ENCODE measurements at places on chromosomes 7 and 10.
A peak's percentile ranks its signal among the peaks of the same experiment; 100 is the strongest.

- no peaks in the 10 kb centered on the region for H3K36me3 ChIP-seq
- no peaks in the 10 kb centered on the region for H3K4me1 ChIP-seq
- peak; percentile 41 for DNase-seq
- peak overlapping the region; percentile 83 for H3K4me3 ChIP-seq
Measured at GRCh38 chr7:4882169-4883032, 1.1 kb downstream of the RADIL start.

DNA sequence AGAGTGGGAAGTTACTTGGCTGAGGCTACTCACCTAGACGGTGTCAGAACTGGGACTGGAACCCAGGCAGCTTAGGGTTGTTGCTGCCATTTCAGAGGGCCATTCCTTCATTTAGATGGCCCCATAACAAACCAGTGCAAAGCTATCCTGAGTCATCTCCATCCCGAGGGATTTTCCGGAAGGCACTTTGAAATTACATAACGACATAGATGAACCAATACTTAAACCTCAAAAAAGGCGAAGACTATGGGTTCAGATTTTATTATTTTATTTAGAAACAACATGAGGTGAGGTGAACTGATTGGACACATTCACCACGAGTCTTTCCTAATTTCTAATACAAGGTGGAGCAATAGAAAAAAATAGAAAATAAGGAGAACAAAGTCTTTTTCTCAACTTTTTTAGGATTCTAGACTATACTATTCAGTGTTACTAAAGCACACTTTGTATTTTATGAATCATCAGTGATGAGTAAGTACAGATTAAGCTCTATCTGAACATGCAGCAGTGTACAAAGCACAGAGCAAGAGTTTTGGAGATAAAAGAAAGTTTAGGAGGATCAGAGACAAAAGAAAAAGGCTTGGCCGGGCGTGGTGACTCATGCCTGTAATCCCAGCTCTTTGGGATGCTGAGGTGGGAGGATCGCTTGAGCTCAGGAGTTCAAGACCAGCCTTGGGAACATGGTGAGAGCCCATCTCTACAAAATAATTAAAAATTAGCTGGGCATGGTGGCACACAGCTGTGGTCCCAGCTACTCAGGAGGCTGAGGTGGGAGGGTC, 79.5 kb upstream of the SVIL start:
- peak overlapping the region; percentile 42 for H3K27ac ChIP-seq
- H3K4me1 ChIP-seq = peaks cover 17% of the 10 kb centered on the region
- H3K4me3 ChIP-seq = no peak overlapping the region
- DNase-seq = no peak

GRCh38 chr7:65222655-65223054, 151.0 kb upstream of the ZNF92 start:
- H3K4me3 ChIP-seq = no peak overlapping the region
- no peak for DNase-seq
- no peaks in the 10 kb centered on the region for H3K36me3 ChIP-seq
- H3K27ac ChIP-seq = no peak overlapping the region

- H3K4me1 ChIP-seq = peaks cover 18% of the 10 kb centered on the region
- H3K4me3 ChIP-seq = no peak overlapping the region
- no peaks in the 10 kb centered on the region for H3K27me3 ChIP-seq
- no peak overlapping the region for H3K27ac ChIP-seq
- no peak for DNase-seq
Measured at GRCh38 chr10:115957786-115958442, 315.1 kb downstream of the GFRA1 start.

- H3K4me3 ChIP-seq = no peak overlapping the region
- no peaks in the 10 kb centered on the region for H3K4me1 ChIP-seq
- H3K27me3 ChIP-seq = no peaks in the 10 kb centered on the region
- DNase-seq = no peak
- H3K36me3 ChIP-seq = no peaks in the 10 kb centered on the region
Measured at GRCh38 chr7:1609023-1609422, 39.2 kb upstream of the PSMG3 start.

GRCh38 chr10:118163217-118163616, 116.5 kb upstream of the RAB11FIP2 start:
- H3K27me3 ChIP-seq = no peaks in the 10 kb centered on the region
- no peak for DNase-seq
- H3K36me3 ChIP-seq = no peaks in the 10 kb centered on the region
- H3K27ac ChIP-seq = no peak overlapping the region
- H3K4me1 ChIP-seq = peaks cover 4% of the 10 kb centered on the region

- no peaks in the 10 kb centered on the region for H3K27me3 ChIP-seq
- H3K36me3 ChIP-seq = no peaks in the 10 kb centered on the region
- no peak for DNase-seq
- peaks cover 34% of the 10 kb centered on the region for H3K4me1 ChIP-seq
- H3K27ac ChIP-seq = no peak overlapping the region
Measured at GRCh38 chr7:132519936-132520335, 56.3 kb downstream of the PLXNA4 start.

DNA sequence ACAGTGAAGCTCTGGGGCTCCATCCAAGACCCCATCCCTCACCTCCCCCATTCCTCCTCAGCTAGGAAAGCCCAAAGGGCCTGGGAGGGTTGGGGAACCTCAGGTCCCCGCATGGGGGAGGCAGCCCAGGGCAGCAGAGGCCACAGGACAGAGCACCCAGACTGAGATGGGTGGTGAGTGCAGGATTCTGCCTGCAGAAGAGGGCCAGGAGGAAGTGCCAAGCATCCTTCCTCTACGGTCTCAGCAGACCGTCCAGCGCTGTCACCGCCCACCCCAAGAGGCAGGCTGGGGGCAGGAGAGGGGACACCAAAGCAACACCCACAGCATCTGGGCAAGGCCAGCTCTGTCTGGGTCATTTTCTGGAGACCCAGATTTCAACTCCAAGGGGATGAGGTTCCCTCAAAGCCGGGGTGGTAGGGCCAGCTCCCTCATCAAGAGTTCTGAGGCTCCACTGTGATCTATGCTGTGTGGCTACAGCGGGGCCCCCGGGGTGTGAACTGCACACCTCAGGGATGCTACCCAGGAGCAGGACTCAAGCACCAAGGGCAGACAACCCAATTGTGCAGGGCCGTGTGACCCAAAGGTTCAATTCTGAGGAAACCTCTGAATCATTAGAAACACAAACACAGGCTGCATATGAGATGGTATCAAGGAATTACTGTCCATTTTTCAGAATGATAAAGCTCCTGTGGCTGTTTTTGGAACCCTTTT, 46.8 kb downstream of the CAMK2B start:
- no peaks in the 10 kb centered on the region for H3K27me3 ChIP-seq
- no peak overlapping the region for H3K27ac ChIP-seq
- H3K4me3 ChIP-seq = no peak overlapping the region
- no peak for DNase-seq

GRCh38 chr10:100433253-100434240, 29.3 kb upstream of the WNT8B start:
- no peaks in the 10 kb centered on the region for H3K4me1 ChIP-seq
- no peaks in the 10 kb centered on the region for H3K27me3 ChIP-seq
- H3K36me3 ChIP-seq = no peaks in the 10 kb centered on the region
- no peak overlapping the region for H3K4me3 ChIP-seq
- DNase-seq = peak; percentile 74

GRCh38 chr10:66803174-66803573, 122.7 kb upstream of the LRRTM3 start:
- no peak overlapping the region for H3K27ac ChIP-seq
- H3K36me3 ChIP-seq = no peaks in the 10 kb centered on the region
- DNase-seq = no peak
- no peaks in the 10 kb centered on the region for H3K27me3 ChIP-seq
- H3K4me3 ChIP-seq = no peak overlapping the region
- no peaks in the 10 kb centered on the region for H3K4me1 ChIP-seq

GRCh38 chr10:60817398-60817805, 39.1 kb downstream of the CDK1 start:
- H3K4me1 ChIP-seq = no peaks in the 10 kb centered on the region
- DNase-seq = no peak
- no peak overlapping the region for H3K27ac ChIP-seq
- H3K36me3 ChIP-seq = no peaks in the 10 kb centered on the region
- H3K27me3 ChIP-seq = no peaks in the 10 kb centered on the region

- no peaks in the 10 kb centered on the region for H3K36me3 ChIP-seq
- H3K4me3 ChIP-seq = no peak overlapping the region
- no peak for DNase-seq
- no peaks in the 10 kb centered on the region for H3K27me3 ChIP-seq
- H3K27ac ChIP-seq = no peak overlapping the region
Measured at GRCh38 chr10:17544465-17544864, 72.7 kb downstream of the HACD1 start.

DNA sequence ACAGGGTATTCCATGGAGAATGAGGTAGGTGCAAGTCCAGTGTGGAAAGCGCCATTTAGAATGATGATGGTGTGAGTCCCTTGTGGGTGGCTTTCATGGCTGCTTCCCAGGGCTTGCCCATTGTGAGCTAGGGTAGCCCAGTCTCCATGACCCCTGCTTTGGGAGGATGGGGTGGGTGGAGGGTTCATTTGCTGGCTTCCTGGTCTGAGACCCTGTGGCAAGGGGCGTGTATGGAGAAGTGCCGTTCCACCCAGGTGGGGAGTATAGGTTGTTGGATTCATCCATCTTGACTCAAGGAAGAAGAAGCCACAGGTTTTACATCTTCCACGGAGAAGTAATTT, 27.7 kb downstream of the CCM2 start:
- DNase-seq = no peak
- no peaks in the 10 kb centered on the region for H3K4me1 ChIP-seq
- no peak overlapping the region for H3K27ac ChIP-seq
- H3K27me3 ChIP-seq = no peaks in the 10 kb centered on the region

- DNase-seq = no peak
- H3K4me1 ChIP-seq = no peaks in the 10 kb centered on the region
- no peaks in the 10 kb centered on the region for H3K36me3 ChIP-seq
- no peak overlapping the region for H3K4me3 ChIP-seq
Measured at GRCh38 chr10:86553639-86554038, 32.0 kb upstream of the WAPL start.

DNA sequence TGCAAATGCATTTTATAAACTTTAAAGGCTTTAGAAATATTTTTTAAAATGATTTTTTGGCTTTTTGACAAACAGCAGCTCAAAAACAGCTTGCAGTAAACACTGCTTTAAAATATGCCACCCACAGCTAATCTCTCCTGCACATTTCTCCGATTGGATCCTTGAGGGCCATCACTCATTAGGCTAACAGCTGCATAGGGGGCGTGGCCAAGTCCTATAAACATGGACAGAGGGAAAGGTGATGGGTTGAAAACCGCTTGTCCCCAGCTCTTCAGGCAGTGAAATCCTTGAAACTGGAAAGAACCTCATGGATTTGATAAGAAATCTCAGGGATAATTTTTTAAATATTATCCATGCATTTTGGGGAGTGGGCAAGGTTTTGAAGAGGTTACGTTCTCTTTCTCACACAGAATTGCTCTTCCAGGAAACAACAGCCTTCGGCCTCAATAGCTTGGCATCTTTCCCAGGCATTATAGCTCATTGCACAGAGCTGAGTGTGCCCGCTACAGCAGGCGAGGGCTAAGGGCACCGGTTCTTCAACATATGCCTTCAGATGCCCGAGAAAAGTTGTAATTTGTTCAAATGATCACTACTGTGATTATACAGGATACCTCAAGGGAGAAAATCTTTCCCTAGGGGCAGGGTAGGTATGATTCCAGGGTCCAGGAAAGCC, 1.7 kb downstream of the PLEKHS1 start:
- DNase-seq = no peak
- no peak overlapping the region for H3K27ac ChIP-seq
- no peaks in the 10 kb centered on the region for H3K4me1 ChIP-seq
- H3K4me3 ChIP-seq = no peak overlapping the region

GRCh38 chr10:132321726-132322125, 10.3 kb upstream of the LRRC27 start:
- no peak for DNase-seq
- H3K4me3 ChIP-seq = no peak overlapping the region

DNA sequence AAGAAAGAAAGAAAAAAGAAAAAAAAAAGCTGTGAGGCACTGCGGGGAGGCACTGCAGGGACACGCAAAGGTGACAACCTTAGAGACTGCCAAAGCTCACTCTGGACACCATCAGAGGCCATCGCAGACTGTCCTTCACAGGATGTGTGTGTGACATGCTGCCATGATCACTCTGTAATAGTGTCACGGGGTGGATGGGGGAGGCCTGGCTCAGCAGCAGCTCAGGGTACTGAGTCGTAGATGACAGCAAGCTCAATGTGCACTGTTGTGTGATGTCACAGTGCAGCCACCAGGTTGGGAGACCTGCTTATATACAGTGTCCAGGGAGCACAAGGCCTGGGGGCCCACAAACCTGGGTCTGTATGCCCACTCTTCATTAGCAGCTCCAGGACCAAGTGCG, 83.3 kb downstream of the SLIT1 start:
- no peak overlapping the region for H3K4me3 ChIP-seq
- no peak for DNase-seq
- H3K36me3 ChIP-seq = no peaks in the 10 kb centered on the region
- no peak overlapping the region for H3K27ac ChIP-seq

DNA sequence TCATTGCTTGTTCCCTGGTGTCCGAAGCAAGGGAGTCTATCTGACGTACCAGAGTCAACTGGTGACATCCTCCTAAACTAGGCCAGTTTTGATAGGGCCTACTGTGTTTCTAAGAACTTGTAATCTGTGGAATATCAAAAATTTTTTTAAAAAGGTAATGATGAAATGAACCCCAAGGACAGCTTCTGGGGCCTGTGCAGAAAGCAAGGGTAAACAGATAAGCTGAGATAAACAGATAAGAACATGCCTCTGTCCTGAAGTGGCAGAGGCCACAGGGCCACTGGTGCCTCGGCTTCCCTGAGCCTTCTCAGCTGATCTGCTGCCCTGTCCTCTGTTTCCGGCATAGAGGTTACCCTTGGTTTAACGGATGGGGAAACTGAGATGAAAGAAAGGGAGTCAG, 8.8 kb downstream of the GRK5 start:
- no peaks in the 10 kb centered on the region for H3K36me3 ChIP-seq
- peaks cover 99% of the 10 kb centered on the region for H3K4me1 ChIP-seq
- DNase-seq = no peak
- H3K4me3 ChIP-seq = no peak overlapping the region

DNA sequence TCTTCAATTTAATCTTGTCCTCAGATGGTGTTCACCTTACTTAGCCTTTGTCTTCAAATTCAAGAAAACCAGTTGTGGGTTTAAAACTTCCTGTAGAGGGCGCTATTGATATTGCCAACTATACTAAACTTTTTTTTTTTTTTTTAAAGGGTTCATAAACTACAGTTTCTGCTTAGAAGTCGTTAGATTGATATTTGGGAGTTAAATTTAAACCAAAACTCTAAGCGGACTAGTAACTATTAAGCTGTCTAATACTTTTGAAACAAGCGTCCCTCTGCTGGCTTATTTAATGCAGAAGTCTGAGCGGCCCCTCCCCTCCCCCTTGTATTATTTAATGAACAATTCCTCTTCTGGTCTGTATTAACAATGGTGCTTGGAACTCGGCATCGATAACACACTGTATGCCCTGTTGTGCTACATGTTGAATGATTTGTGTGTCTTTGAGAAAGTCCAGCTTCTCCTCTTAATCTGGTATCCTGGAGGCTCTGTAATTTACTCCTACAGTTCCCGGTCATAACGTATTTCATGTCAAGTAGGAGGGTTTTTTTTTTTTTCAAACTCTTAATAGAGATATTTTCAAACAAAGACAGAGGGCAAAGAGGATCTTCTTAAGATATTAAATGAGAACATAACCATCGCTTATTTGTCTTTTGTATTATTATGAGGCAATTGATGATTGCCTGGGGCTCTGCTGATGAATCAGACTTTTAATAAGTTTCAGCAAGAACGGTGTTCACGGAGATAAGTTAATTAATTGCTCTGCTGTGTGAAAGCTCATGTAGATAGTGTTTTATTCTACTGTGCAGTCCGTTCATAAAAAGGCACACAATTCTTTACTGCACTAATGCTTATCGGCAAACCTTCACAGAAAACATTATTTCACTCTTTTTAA, 22.6 kb upstream of the CREB5 start:
- no peaks in the 10 kb centered on the region for H3K27me3 ChIP-seq
- no peak overlapping the region for H3K27ac ChIP-seq
- no peaks in the 10 kb centered on the region for H3K4me1 ChIP-seq
